ENCODE measurements at places on chromosomes 1 and 21.

DNA sequence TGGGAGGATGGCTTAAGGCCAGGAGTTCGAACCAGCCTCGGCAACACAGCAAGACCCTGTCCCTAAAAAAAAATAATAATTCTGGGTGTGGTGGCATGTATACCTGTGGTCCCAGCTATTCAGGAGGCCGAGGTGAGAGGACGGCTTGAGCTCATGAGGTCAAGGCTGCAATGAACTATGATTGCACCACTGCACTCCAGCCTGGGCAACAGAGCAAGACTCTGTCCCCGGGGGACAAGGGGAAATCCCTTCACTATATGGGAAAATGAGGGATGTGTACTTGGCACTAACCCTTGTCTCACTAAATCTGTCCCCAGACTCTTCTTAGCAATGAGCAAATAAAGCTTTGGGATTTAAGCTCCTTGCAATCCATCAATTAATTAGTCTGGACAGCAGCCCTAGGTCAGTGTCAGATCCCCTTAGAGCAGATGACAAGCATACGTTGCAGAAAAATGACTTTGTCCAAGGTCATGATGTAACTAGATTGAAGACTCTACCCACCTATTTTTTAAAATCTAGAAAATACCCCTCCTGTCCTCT, 9.4 kb downstream of the KDM5B start:
- DNase-seq, result no peak

DNA sequence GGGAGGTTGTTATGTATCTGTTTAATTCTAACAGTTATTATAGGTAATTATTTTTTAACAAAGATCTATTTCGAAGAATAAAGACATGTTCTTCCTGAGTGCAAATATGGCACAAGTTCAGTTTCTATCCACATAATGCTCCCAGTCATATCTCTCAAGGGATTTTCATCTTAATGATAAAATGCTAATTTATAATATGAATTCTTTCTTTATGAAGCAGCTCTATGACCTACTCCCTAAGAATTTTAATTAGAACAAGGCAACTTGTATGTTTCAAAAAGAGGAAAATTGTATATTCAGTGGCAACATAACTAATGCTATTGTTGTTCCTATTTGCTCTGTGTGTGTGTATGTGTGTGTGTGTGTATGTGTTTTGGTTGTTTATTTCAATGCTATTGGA, 1222.1 kb upstream of the NCAM2 start:
- no peak for DNase-seq

DNA sequence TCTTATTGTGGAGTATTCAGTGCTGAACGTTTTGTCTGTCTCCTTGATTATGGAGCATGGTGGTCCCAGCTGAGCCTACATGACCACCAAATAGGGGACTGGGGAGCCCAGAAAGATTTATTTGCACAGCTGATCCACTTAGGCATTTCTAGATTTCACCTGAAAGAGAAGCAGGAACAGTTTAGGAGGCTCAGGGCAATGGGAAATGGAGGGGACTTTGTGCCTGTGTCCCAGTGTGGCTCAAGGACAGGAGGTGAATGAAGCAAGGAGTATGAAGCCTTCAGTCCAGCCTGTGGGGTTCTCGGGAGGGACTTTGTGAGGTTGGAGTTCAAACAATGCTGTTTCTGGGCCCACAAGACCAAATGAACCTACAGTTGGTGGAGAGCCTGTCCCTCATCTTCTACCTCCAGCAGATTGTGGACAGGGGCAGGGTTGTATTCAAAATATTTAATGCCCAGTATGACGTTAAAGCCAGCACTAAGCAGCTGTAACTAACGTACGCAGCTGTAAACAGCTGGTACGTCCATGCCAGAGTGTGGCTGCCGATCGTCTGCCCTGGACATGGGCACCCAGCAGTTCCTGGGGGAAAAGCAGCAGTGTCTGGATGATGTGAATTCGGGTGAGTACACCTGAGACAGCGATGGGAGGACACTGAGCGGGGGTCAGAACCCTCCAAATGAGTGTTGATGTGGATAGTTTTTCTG, 164.9 kb upstream of the RAB4A start:
- no peak for DNase-seq

- no peak for DNase-seq
Measured at GRCh38 chr1:93042187-93043056, 36.7 kb upstream of the MTF2 start.

DNA sequence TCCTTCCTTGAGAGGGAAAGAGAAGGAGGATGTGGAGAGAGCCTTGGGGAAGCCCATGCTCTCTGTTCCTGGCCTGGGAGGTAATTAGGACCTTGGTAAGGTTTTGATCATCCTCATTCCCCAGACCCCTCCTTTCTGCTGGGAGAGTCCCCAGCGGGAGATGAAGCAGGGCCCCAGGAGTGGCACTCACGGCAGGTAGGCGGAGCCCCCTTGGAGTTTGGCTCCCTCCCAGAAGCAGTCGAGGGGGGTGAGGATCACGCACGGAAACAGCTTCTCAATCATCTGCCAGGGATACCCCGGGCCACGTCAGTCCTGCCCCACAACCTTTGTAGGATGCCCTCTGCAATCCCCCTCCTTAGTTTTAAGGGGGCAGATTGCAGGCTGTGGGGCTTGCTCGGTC, 11.5 kb downstream of the PTCH2 start:
- no peak for DNase-seq

DNA sequence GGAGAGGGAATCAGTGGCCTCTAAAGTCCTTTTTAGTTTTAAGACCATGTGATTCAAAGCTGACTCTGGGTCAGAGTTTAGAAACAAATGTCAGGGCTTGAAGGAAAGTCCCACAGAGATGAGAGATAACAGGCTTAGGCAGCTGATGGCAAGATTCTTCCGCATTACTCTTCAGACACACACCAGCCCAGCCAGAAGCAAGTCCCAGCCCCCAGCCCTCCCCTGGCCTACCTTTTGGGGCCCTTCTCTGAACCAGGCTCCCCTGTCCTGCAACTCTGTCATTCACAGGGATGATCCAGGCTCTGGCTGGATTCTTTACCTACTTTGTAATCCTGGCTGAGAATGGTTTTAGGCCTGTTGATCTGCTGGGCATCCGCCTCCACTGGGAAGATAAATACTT, 13.1 kb upstream of the CASQ1 start:
- DNase-seq, result no peak

DNA sequence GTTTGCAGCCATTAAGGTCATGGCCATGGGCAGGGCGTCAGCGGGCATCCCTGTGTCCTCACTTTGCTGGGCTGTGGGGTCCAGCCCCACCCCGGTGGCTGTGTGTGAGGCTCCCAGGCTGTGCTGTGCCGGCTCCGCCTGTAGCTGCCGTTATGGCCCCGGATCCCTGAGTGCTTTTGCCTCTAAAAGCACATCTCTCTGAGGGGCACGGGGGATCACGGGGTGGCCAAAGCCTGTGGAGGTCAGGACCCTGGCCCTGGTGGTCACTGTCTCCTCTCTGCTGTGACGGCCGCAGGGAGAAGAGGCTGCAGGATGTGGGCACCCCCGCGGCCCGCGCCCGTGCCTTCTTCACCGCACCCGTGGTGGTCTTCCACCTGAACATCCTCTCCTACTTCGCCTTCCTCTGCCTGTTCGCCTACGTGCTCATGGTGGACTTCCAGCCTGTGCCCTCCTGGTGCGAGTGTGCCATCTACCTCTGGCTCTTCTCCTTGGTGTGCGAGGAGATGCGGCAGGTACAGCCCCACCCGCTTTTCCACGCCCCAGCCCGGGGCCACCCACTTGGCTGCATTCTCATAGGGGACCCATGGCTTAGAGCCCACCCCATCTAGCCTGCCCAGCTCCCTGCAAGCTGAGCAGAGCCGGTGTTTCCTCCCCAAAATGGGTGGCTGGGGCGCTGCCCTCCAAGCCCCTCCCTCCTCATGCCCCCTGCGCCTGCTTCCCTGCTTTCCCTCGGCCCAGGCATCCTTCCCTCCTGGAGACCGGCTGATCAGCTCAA, 48.2 kb downstream of the TRPM2 start:
- no peak for DNase-seq

GRCh38 chr21:25956993-25957714, 213.4 kb downstream of the APP start:
- no peak for DNase-seq

GRCh38 chr1:50329332-50329932, 93.8 kb downstream of the DMRTA2 start:
- DNase-seq, result no peak

GRCh38 chr1:172727956-172728603, 69.2 kb downstream of the FASLG start:
- DNase-seq, result no peak

DNA sequence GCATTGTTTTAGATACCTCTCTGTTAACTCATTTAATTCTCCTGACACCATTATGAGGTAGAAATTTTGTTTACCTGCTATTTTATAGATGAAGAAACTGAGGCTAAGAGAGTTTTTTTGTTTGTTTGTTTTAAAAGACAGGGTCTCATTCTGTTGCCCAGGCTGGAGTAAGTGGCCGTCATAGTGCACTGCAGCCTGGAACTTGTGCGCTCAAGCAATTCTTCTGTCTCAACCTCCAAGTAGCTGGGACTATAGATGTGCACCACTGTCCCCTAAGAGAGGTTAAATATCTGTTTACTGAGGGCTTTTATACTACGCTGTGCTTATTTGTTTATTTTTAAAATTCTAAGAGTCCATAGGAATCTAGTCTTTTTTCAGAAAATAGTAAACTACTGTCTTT, 43.7 kb upstream of the CACYBP start:
- DNase-seq, result no peak

- no peak for DNase-seq
Measured at GRCh38 chr1:112141923-112142322, 152.5 kb upstream of the KCND3 start.

GRCh38 chr1:235455823-235456222, 48.4 kb downstream of the B3GALNT2 start:
- DNase-seq, result no peak

DNA sequence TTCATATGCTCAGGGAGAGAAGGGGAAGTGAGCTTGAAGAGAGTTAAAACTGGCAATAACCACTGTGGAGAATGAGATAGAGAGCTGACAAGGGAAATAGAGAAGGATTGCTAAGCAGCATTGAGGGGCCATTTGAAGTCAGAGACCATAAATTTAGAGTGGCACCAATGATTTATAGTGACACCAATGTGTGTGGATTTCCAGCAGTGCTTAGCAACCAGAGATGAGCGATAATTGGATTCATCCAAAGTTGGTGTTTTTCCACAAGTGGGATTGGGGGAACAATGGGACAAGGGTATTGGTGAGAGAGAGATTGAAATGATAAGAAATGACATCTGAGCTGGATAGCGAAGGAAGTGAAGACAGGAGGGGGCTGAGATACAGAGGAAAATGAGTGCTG, 114.1 kb downstream of the C1orf94 start:
- DNase-seq, result no peak

DNA sequence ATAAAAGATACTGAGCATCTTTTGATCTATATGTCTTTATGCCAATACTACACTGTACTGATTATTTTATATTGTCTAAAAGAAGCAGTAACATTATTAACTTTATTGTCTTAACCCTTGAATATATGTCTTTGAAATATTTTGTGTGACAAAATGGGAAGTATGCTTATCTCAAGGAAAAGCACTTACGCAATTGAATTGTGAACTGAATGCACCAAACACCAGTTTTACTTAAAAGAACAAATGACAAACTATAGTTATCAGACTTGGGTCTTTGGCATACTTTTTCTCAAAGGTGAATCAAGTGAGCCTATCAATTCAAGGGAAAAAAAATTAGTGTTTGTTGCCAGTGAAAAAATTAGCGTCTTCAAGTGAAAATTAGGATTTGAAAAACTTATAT, 9.2 kb upstream of the SLC6A9 start:
- DNase-seq, result no peak

DNA sequence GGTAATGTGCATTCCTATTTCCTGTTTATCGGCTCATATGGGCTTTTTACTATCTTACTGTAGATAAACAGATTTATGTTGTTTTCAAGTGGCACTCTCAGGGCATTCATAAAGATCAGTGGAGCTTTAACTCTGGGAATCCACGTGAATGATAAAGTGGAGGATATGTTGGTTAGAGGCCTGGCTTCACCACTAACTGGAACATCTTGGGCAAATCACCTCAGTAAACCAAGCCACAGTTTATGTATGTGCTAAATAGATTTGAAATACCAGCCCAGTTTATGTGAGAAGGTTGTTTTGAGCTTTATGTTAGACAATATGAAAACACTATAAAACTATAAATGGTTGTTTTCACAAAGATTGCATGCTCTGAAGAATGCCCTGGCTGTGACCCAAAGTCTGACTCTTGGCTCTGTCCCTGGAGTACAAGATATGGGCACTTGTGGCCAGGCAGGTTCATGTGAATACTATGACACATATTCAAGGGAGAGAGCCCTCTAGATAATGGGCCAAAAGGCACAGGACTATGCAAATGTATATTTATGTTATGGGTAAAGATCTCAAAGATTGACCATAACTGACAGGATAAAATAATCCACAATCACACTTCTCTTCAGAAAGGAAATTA, 36.7 kb downstream of the FAM163A start:
- DNase-seq, result no peak

DNA sequence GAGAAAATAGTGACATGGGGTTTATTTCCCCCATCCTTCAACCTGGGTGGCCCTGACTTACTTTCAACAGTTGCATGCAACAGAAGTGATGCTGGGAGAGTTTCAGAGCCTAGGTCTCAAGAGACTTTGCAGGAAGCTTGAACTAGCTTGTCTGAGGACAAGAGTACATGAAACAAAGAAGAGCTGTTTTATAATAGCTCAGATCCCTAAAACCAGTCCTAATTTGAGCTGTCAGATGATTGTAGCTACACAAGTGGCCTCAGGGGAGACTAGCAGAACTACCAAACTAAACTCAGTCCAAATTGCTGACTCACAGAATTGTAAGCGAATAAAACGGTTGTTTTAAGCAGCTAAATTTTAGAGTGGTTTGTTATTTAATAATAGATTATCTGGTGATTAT, 17.1 kb downstream of the RC3H1 start:
- DNase-seq, result no peak

GRCh38 chr1:33819290-33819912, 44.5 kb upstream of the HMGB4 start:
- DNase-seq, result no peak

DNA sequence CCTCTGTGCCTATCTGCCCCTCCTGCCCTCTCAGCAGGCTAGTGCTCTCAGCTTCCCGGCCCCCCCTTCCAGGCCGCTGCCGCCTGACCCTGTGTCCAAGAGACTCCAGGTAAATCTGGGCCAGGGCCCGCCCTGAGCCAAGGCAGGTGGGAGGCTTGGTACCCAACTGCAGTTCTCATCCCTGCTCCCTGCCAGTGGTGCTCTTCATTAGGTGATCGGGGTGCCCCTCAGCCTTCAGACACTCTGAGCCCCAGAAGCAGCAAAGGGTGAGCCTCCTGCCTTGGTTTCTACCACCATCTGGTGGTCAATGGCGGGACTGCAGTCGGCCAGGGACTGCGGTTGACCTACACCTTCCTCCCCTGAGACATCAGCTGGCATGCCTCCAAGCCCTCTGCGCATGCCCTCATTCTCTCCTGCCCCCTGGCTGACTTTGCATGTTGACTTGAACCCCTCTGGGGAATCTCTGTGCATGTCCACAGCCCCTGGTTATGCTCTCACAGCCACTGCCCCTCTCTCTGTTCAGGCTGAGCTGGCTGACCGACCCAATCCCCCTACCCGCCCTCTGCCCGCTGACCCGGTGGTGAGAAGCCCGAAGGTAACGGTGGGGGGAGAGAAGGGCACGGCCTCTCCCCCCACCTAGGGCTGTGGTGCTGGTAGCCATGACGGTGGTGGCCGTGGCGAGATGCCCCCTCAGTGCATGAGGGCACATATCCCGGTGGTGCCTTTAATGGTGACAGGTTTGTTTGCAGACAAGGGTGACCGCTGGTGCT, 2.0 kb upstream of the EFNA4 start:
- peak; percentile 89 for DNase-seq
